ENCODE measurements at places on chromosomes 13 and 19.

DNA sequence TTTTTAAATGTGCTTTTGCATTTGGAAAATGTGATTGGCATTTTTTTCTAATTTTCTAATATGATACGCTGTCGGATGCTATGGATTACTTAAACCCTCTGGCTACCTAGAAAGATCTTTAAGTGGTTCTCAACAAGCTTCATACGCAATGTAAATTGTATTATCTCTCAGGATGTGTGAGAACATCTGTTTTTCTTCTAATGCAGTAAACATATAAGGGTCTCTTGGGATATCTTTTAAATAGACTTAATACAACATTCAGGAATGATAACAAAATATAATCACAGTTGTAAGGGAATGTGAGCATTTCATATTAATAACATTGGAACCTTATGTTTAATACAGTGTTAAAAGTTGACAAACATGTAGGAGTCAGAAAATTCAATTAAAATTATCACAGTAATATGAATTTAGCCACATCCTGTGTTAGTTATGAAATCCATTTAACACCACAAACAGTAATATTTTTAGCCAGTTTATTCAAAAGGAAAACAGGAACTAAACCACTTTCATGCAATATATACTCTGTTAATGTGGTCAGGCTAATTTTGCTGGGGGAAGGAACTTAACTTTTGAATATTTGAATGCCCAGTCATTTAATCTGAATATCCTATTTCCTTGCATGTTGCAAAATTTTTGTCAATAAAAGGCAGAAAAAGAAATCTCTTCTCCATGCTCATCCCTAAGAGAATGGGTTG lies 15.0 kb upstream of the ALOX5AP start:
- no peak for DNase-seq

DNA sequence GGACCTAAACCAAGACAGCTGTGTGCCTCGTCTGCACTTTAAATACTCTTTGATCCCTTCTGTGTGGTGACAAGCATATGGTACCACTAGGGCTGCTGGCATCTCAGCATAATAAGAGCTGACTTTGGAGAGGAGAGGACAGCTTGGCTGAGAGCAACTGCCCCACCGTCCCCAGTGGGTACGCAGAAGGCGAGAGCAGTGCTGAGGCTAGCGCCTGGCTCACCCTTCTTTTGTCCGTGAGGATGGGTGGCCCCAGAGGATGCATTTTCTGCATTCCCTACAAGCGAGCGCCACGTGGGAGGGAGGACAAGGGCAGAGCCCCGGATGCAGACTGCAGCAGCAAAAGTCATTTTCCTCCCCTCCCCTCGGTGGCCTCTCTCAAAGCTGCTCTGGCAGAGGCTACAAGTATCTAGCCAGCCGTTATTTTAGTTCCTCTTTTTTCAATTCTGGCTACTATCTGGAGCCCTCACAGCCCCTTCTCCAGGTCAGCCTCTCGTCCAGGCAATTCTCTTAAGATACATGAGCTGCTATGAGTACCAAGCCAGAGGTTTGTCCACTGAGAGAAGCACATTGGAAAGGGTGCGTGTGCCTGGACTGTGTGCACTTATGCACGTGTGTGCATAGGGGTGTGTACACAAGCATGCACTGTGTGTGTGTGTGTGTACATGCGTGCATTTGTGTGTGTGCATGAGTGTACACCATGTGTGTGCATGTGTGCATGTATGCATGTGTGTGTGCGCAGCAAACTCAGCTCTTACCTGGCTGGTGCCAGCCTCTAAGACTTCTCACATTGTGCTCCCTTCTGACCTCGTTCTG lies 51.3 kb downstream of the RAB20 start:
- no peak for DNase-seq

- DNase-seq, result no peak
Observed at GRCh38 chr19:7961920-7962626, 18.6 kb upstream of the TIMM44 start.

DNA sequence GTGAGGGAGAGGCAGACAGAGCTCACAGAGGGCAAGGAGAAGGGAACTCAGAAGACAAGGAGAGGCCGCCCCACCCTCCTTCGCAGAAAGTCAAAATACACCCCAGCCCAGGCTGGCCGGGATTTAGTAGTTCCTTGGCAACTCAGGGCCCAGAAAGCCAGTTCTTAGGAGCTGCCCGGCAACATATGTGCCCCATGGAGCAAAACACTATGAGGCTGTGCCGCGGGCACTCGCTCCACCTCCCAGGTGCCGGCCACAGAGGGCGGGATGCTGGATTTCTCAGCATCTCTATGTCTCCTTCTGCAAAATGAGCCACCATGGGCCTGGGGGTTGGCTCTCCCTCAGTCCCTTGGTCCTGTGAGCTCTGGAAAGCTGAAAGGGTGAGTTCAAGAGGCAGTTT lies 93.8 kb upstream of the CACNA1A start:
- no peak for DNase-seq

DNA sequence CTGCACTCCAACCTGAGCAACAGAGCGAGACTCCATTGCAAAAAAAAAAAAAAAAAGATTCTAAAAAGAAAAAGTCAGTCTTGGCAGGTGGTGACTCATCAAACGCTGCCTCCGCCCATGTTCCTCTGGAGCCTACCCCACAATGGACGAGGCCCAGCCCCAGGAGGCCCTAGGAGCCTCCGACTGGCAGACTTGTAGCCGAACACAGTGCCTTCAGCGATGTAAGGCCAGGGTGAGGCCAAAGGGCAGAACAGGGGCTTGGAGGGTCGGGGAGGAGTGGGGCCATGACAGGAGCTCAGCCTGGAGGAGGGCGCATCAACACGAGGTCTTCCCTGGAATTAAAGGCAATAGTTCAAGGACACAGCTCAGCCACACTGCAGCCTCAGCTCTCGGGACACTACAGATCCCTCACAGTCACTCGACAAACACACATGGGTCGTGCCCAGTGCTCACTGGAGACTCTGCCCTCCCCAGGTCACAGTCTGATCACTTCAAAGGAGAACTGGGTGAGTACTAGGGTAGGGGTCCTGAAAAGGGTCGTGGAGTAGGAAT lies 5.1 kb downstream of the USE1 start:
- DNase-seq, result no peak

DNA sequence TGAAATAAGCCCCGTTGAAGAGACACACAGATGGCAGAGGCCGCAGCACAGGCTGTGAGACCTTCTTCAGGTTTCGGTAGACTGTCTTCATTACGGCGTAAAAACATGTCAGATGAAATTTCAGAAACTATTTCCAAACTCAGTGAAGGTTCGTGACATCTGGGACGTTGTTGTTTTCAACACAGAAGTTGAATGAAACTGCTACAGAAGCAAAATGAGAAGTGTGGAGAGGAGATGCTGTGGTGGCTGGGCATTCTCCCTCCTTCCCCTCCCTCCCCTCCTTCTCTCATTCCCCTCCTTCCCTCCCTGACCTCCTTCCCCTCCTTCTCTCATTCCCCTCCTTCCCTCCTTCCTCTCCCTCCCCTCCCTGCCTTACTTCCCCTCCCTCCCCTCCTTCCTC lies 113.6 kb downstream of the ATP11A start:
- no peak for DNase-seq

- no peak for DNase-seq
Observed at GRCh38 chr13:65217471-65217995, 2012.6 kb downstream of the PCDH9 start.

All from cerebellar nuclear complex (tissue), 1 donor.